Glutamatergic neuron (in vitro differentiated cells): ENCODE measurements at places on chromosomes 4 and X. TPM values are rescaled to one million over a fixed set of nuclear protein-coding genes. Genes with fewer than 3 reads are reported as not detected.

XAGE2 gene
- not detected for total RNA-seq

MAGEA12 gene
- 1.1 TPM for total RNA-seq

GRCh38 chr4:48266781-48267180 lies 2.9 kb downstream of the TEC start:
- no peak for DNase-seq

DNA sequence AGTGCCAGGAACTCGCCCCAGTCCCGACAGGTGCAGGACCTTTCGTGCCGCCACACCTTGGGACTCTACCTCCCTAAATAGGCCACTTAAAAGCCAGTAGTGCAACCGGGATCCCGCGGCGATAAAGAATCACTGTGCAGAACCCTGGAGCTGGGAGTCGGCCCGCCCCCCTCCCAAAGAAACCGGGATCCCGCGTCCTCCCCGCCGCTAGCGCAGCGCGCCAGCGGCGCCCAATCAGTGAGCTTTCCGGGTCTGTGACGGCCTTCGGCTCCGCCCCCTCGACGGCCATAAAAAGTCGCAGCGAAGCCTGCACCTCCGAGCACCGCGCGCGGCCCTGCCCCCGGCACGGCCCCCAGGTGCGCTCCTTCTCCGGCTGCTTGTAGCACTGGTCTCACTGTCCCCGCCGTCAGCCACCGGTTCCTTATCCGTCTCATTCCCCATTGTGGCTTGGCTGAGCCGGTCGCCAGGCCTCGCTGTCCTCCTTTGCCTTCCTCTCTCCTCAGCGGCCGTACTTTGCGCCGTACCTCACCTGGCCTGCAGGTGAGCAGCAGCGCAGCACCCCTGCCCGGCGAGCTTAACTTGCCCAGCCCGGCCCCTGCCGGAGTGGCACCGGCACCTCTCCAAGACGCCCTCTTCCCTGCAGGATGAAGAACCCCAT lies at the start of gene LRAT:
TSS of gene LRAT (plus strand) at position 318 of the 658 bp plus-strand sequence. CDS start at position 645, 327 bp downstream.
- peak; percentile 77 for DNase-seq

GRCh38 chr4:12926189-12927066 lies 557.7 kb downstream of the RAB28 start:
- DNase-seq, result no peak

DNA sequence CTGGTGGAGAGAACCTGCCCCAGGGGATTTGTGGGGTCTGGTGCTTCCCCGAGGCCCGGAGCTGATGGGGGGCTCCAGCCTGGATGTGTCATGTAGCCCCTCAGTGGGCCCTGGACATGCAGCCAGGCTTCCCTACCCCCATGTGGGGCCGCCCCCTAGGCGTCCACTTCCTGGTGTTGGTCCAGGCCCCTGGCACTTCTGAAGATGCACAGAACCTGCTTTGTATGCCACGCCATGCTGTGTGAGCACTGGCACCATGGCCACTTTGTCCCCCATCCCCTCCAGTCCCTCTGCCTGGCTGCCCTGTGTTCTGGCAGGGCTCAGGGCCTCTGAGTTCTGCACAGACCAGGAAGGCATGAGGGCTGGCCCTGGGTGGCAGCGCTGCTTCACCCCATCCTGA lies 29.2 kb downstream of the WFS1 start:
- DNase-seq, result no peak

- no peak for DNase-seq
These were observed 45.6 kb downstream of the TMEM154 start for GRCh38 chr4:152634110-152634760.
